KBM-7 (cell line): ENCODE measurements at places on chromosomes 1 and 21.

- no peak for DNase-seq
These were observed 26.7 kb upstream of the MYOCOS start for GRCh38 chr1:171595324-171595723.

GRCh38 chr1:196684476-196684875, 32.6 kb downstream of the CFH start:
- no peak for DNase-seq

- DNase-seq = no peak
These were observed 47.1 kb upstream of the PLA2G2C start for GRCh38 chr1:20233394-20233793.

- DNase-seq = no peak
These were observed 68.4 kb upstream of the SSBP3 start for GRCh38 chr1:54474310-54475251.

GRCh38 chr1:25676488-25676887, 59.9 kb downstream of the MAN1C1 start:
- no peak for DNase-seq

DNA sequence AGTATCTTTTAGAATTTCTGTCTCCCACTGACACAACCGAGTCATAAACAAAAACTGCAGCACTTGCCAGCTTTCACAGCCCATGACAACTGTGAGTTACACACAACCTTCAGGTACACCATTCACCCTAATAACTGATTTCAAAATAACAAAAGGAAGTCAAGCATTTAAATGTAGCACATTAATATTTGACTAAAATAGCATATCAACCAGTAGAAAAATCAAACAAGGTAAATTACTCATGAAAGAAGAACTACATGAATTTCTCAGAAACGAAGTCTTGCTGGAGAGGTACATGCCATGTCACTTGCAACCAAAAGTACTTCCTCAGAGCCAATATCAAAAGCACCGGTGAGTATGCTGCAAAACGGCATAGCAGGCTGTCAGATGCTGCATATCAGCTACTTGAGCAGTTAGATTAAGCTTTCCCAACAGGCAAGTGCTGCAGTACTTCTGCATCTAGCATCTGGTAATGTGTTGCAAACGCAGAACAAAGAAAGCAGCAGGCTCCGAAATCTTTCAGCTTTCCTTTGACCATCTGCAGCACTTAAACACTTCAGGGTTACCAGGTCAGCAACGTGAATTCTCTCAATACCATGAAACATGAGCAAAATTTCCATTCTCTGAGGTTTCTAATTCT, 223.2 kb downstream of the SMYD3 start:
- DNase-seq = peak; percentile 25

DNA sequence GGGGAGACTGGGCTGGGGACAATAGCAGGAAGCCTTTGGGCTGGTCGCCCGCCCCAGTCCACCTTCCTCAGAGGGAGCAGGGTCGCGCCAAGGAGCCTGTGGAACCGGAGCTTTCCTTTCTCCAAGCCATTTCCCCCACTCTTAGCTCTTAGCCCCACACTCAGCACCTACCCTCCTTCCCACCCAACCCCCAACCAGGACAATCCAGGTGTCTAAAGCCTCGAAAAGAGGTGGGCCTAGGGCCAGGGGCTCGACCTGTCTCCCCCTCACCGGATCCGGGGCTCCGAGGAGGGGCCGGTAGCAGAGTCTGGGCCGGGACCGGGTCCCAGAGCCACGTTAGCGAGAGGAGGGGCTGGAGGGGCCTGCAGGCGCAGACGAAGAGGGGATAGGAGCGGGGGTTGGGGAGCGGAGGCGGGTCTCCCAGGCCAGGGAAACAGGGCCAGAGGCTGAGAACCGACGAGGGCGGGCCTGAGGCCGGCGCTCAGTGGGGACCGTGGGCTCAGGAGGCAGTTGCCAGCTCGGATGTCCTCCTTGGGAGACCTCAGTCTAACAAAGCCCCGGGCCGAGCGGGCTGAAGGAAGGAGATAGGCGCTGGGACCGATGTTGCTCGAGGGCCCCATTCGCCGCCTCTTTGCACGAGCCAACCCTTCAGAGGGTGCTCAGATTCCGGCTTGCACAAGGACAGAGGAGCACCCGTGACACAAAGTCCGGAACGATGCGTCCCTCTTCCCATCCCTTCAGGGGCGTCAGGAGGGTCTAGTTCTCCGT, 943 bp downstream of the SEMA6C start:
- no peak for DNase-seq

GRCh38 chr1:175385316-175385715, 192.7 kb upstream of the KIAA0040 start:
- DNase-seq = no peak

- DNase-seq = no peak
These were observed 97.7 kb downstream of the TLR5 start for GRCh38 chr1:223045164-223045957.
